Skin of body (tissue), 3 donors: ENCODE measurements at places on chromosomes 4 and X. TPM values are rescaled to one million over a fixed set of nuclear protein-coding genes. Genes with fewer than 3 reads are reported as not detected.

DUSP21 gene
- not detected for total RNA-seq

- no peak for DNase-seq
These were observed 15.8 kb upstream of the GRSF1 start for GRCh38 chr4:70855464-70855863.

GRCh38 chr4:176745902-176746301 is 46.8 kb downstream of the VEGFC start:
- no peak for DNase-seq

DNA sequence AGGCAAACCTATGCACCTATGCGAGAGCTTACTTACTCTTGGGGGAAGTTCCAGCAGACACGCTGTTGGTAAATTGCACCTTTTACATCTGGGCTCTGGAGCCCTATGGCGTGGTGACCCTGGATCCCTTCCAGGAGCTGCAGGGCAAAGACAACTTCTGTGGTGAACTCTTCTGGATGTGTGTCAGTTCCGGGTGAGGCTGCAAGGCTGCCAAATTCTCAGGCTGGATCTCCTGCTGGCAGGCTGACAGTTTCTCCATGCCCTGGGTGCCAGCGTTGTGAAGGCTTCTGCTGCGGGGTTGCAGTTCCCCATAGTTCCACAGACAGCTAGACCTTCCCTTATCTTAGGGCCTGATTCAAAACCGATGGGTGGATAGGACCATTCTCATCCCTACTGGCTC is 37.9 kb downstream of the RAP2C start:
- no peak for DNase-seq

GRCh38 chrX:2542826-2543521 is 42.2 kb upstream of the DHRSX start:
- DNase-seq: no peak

DNA sequence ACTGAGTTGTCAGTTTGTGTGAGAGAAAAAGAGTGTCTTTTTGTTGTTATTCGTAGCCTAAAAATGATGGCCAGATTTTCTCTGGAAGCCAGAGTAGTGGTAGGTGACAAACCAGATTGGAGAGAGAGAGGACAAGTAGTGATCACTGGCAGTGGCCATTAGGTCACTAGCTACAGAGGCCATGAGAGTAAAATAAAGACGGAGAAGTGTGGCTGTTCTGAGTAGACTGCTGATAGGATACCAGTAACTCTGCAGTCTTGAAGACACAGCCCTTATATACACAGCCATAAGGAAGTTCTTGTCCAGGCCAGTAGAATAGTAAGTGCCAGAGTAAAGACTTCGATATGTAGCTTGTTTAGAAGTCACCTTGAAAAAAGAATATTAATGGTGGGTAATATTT is 7.7 kb downstream of the SLC30A9 start:
- DNase-seq: no peak

GRCh38 chr4:108991551-108992328 is 228.9 kb upstream of the ETNPPL start:
- no peak for DNase-seq
